CD8-positive, alpha-beta memory T cell (primary cell): ENCODE measurements at places on chromosomes 13 and 19.

- no peak overlapping the region for H3K4me3 ChIP-seq
- H3K27me3 ChIP-seq, result peaks cover 7% of the 10 kb centered on the region
- no peaks in the 10 kb centered on the region for H3K4me1 ChIP-seq
Observed at GRCh38 chr19:11674067-11674492, 64.7 kb downstream of the ZNF823 start.

DNA sequence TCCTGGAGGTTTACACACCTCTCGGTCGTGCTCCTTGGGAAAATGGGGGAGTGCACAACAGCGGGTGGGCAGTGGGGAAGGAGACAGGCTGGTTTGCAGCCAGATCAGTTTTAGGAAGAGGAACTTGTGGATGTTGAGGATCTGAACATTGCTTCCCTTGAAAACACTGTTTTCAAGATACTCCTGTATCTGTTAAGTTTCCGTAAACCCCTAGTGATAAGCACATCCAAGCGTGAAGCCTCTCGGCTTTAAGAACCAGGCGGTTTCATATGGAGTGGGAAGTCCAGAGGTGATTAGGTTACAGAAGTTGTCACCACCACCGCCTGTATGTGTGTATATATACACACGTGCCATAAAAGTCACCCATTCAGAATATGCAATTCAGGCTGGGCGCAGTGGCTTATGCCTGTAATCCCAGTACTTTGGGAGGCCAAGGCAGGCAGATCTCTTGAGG is 47.4 kb downstream of the SIPA1L3 start:
- H3K36me3 ChIP-seq, result no peaks in the 10 kb centered on the region
- H3K4me1 ChIP-seq, result no peaks in the 10 kb centered on the region
- H3K27me3 ChIP-seq, result no peaks in the 10 kb centered on the region
- H3K4me3 ChIP-seq, result no peak overlapping the region
- DNase-seq, result no peak
- H3K27ac ChIP-seq, result no peak overlapping the region

GRCh38 chr19:1248786-1249297 is 459 bp downstream of the MIDN start:
- no peaks in the 10 kb centered on the region for H3K27me3 ChIP-seq
- H3K4me3 ChIP-seq, result peak overlapping the region; percentile 65
- peaks cover under 1% of the 10 kb centered on the region for H3K36me3 ChIP-seq
- H3K27ac ChIP-seq, result peak overlapping the region; percentile 84

DNA sequence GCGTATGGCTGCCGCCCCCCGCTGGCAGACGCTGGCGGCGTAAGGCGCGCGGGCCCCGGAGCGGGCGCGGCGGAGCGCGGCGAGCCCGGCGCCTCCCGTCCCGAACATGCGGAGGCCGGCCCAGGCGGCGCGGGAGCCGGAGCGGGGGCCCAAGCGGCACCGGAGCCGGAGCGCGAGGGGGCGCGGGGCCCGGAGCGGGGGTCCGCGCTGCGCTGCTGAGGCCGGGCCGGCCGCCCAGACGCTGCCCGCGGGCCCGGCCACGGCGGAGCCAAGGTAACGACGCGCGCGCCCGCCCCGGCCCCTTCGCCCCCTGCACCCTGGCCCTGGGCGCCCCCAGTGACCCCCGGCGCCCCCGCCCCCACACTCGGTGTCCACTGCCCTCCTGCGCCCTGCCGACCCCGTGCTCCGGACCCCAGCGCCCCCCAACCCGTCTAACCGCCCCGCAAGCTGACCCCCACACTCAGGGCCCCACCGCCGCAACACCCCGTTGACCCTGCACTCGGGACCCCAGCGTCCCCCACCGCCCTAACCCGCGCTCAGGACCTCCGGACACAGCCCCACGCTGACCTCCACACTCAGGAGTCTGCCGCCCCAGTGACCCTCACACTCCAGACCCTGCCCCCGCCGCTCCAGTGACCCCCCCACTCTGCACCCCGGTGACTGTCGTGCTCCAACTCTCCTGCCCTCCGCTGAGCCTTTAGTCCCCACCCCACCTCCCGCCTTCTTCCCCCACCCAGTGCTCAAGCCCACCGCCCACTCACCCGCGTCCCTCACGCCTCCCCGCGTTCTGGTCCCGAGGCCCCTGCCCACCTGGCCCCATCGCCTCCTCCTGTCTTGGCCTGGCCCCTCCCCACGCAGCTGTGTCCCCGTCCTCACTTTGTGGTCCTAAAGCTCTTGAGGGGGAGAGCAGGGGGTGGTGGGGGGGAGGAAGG is at the start of gene CSNK1G2:
CSNK1G2 (plus strand) TSS at position 27 of the 932 bp plus-strand sequence. CDS start 28,601 bp downstream, outside the sequence.
- peak within 1 kb of the TSS; percentile 90 for H3K27ac ChIP-seq
- H3K4me1 ChIP-seq, result peaks cover 34% of the 10 kb centered on the region
- no peaks in the 10 kb centered on the region for H3K36me3 ChIP-seq
- peak within 1 kb of the TSS; percentile 75 for H3K4me3 ChIP-seq
- DNase-seq, result no peak
- H3K27me3 ChIP-seq, result no peaks in the 10 kb centered on the region

DNA sequence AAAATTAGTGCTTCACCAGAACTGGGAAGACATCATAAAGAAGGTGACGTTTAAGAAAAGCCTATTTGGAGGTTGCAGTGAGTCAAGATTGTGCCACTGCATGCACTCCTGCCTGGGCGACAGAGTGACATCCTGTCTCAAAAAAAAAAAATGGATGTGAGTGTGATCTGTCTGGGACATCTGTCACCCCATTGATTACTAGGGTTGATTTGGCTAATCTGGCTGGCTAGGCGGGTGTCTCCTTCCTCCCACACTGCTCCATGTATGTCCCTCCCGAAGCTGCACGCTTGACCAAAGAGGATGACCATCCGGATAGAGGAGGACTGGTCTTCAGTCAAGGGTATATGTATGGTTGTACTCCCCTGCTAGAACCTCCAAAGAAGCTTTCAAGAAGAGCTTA is 2.6 kb downstream of the GTF2F2 start:
- no peaks in the 10 kb centered on the region for H3K27me3 ChIP-seq
- H3K36me3 ChIP-seq, result no peaks in the 10 kb centered on the region
- H3K4me1 ChIP-seq, result peaks cover 25% of the 10 kb centered on the region
- H3K27ac ChIP-seq, result no peak overlapping the region
- no peak overlapping the region for H3K4me3 ChIP-seq

GRCh38 chr13:47826471-47826870 is 174.6 kb downstream of the SUCLA2 start:
- no peak overlapping the region for H3K4me3 ChIP-seq
- no peak for DNase-seq
- H3K27me3 ChIP-seq, result no peaks in the 10 kb centered on the region
- no peaks in the 10 kb centered on the region for H3K4me1 ChIP-seq
- H3K27ac ChIP-seq, result no peak overlapping the region
- no peaks in the 10 kb centered on the region for H3K36me3 ChIP-seq

DNA sequence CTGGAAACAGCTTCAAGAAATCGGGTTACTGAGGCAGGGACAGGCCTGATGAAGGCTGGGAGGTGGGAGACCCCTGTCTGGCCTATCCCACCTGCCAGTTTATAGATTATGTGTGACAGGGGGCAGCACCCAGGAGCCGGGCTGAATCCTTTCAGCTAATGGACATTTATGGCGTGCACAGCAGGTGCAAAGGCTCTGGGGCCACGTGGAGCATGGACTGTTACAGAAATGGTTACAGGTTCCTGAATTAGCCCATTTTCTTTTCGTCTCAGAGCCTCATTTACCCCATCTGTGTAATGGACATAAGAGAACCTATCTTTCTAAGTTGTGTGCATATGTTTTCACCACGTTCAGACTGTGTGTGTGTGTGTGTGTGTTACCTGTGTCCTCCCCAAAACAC is 34.4 kb upstream of the TNFAIP8L1 start:
- H3K27ac ChIP-seq, result no peak overlapping the region
- no peak overlapping the region for H3K4me3 ChIP-seq
- H3K27me3 ChIP-seq, result peaks cover 8% of the 10 kb centered on the region
- H3K4me1 ChIP-seq, result no peaks in the 10 kb centered on the region

GRCh38 chr13:24922387-24922744 is 158.4 kb downstream of the RNF17 start:
- peak overlapping the region; percentile 85 for H3K27ac ChIP-seq
- peaks cover 7% of the 10 kb centered on the region for H3K4me1 ChIP-seq
- peak overlapping the region; percentile 83 for H3K4me3 ChIP-seq
- no peak for DNase-seq
